ENCODE measurements at places on chromosomes 6 and 20.
A peak's percentile ranks its signal among the peaks of the same experiment; 100 is the strongest.

DNA sequence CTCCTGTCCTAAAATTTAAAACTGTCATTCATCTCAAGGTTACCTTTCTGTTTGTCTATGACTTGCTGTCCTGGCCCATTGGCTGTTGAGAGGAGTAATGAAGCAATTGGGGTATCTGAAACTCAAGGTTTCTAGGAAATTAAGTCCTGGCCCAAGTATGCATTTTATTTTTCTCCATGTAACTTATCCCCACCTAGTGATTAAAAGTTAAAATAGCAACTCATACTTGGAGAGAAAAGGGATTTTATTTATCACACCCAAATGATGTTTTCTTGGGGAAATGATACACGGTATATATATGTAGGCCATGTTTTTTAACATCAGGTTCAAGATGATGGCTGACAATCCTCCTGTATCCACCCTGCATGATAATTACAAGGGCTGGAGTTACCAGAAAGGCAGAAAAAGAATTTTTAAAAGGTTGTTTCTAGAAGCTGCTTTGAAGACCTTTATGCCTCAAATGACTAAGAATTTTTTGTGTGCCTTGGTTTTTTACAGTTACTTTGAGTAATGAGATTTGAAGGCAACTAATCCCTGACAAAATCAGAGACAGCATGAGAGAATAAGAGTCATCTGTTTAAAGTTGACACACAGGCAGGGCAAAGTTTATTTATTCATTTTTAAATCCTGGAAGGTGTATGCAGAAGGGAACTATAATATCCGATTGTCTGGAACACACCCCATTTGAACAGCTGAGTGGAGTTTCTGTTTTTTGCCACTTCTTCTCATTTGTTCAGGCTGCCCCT is 28.9 kb upstream of the C6orf58 start:
- DNase-seq: no peak

DNA sequence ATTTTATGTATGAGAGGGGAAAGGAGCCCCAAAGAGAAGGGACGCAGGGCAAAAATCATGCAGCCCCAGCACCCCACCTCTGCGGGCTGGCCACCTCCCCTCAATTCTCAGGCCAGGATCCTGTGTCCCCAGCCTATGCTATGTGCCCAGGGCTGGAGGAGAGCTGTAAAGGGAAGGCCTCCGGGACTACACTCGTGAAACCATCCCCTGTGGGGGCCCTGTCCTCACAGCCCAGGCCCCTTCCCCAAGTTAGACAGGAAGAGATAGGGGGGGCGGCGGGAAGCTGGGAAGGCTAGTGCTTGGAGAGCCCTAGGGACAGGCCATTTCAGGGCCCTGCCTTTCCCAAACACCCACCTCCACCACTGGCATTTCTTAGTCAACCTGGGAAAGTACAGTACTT is 1.4 kb upstream of the COL11A2 start:
- no peak for DNase-seq

DNA sequence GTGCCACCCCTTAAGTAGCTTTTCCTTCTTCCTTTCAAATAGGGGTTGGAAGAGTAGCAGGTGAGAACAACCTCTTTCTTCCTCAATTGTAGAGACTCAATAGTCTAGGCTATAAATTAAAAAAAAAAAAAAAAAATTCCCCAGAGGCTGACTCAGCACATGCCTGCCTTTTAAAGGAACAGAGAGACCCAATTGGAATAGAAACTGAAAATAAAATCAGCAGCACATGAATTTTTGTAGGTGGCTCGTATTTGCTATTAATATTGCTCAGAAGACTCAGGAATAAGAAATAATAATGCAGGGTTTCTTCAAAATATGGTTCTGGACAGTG is 19.3 kb downstream of the TOP1 start:
- no peak for DNase-seq

- DNase-seq: no peak
Measured at GRCh38 chr6:98672681-98673475, 161.5 kb upstream of the POU3F2 start.

- DNase-seq: no peak
Measured at GRCh38 chr6:69945192-69945591, 78.8 kb downstream of the COL19A1 start.

DNA sequence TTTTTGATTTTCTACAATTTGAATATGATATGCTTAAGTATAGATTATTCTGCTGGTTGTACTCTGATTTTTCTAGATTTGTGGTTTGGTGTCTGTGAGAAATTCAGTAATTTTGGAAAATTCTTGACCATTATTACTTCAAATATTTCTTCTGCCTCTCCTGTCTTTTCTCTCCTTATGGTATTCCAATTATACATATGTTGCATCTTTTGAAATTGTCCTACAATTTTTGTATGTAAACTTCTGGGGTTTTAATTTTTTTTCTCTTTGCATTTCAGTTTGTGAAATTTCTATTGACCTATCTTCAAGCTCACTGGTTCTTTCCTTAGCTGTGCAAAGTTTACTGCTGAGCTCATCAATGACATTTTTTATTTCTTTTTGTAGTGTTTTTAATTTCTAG is 534.4 kb upstream of the SLC35B3 start:
- no peak for DNase-seq

- DNase-seq: no peak
Measured at GRCh38 chr20:57699395-57699794, 10.4 kb downstream of the PMEPA1 start.

GRCh38 chr6:23415819-23416427 is 710.1 kb upstream of the NRSN1 start:
- DNase-seq: no peak

DNA sequence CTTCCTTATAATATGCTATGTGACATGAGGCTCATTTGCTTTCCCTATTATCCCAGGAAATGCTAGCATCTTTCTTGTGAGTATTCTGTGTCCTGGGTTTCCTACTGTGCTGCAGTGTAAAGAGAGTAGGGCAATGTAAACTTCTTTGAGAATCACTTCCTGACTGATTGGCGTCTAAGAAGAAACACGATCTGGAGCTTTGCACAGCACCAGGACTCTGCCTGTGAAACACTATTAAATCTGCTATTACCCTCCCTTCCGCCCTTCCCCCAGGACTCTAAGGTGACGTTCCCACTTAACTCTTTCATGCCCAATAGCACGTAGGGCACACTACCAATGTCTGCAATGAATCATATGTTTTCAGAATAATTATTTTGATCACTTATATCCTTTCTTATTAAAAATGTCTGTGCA is 607.3 kb upstream of the CITED2 start:
- no peak for DNase-seq

DNA sequence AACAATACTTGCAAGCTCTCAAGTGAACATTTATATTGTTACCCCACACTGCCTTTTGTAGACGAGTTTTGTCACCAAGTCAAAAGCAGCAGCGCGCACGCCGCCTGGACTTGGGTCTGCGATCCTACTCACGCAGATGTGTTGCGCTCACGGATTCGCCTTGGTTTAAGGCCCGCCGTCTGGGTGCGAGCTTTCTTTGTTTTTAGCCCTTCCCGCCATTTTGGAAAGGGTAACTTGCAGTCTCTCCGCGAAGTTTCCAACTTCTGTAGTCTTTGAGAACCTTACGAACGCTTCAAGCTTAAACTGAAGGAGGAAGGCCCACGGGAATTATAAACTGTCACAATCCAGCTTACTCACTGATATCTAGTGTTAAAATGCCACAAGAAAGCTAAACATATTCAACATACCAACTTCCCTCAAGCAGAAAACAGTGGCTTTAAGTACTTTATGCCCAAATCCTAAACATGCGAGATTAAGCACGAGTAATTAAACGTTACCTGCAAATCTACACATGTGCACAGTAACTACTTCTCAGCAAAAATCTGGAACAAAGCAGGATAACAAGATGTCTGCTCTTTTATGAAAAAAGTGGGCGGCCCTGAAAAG is 80.4 kb upstream of the BTN3A2 start:
- no peak for DNase-seq

DNA sequence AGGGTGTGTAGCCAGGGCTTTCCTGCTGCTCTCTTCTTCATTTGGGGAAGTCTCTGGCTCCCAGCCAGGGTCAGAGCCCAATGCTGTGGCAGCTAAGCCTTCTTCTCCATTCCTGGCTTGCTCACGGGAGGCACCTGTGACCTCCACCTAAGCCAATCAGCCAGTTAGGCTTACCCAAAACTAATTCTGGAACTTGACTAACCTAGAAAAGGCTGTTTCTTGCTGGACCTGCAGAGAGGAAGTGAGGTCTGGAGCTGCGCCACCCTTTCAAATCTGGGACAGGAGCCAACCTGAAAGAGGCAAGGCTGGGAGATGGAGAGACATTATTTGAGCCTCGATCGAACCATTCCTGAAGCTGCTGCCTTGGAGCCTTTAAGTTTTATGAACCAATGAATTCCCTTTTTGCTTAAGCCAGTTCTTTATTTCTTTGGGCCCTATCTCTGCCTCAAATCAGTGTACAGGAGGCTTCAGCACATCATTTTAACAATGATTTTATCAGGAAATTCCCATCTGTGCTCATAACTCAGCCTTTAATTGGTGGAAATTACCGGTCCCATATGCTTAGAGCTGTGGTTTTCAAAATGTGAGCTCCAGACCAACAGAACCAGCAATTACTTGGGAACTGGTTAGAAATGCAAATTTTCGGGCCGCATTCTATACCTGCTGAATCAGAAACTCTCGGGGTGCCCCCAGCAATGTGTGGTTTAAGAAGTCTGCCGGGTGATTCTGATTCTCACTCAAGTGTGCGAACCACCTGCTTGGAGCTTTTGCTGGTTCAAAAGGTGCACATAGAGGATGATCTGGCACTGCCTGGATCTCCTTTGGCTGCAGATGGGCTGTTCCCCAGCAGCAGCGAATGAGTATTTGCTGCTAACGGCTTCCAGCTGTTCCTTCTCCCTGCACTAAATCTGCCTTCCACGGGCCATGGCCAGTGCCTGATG is 97.4 kb upstream of the RNF24 start:
- DNase-seq: no peak

DNA sequence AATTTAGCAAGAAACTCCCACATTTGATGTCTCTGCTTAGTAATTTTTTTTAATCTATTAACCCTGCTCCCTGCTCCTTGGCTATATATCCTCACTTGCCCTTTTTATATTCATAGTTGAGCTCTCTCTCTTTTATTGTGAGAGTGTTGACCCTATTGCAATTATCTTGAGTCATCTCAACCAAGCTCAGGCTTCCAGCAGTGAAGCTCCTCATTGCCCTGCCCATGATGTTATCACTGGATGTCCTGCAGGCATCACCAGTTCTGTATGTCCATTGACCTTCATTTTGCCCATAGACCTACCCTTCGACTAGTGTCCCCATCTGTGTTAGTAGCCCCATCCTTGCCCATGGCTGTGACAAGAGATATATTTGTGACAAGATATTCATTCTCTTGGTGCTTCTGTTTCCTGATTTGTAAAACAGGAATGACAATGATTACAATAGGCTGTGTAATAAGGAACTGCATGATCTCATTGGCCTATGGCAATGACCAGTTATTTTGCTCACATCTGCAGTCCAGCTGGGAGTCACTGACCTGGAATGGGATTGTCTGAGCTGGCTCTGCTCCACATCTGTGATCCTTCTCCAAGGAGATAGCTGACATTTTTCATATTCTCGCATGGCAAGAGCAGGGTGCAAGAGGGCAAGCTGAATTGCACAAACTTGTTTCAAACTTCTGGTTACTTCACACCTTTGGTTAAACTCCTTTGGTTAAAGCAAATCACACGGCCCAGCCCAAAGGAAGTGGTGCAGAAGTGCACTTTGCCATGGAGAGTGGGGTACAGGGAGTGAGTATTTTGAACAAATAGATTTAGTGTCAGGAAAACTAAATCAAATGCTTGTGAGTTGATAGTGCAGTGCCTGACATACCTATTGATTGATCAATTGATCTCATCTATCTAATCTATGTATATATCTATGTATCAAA is 47.7 kb upstream of the CST5 start:
- DNase-seq: no peak

- DNase-seq: no peak
Measured at GRCh38 chr6:138310821-138311220, 66.9 kb upstream of the SMIM28 start.

GRCh38 chr6:149942461-149942829 is 631 bp downstream of the ULBP2 start:
- DNase-seq: no peak

- DNase-seq: no peak
Measured at GRCh38 chr6:53282741-53283140, 66.0 kb downstream of the ELOVL5 start.

GRCh38 chr20:50932691-50933280 is 1.5 kb upstream of the ADNP start:
- DNase-seq: no peak

- peak; percentile 77 for DNase-seq
Measured at GRCh38 chr6:33570806-33571636, 9.1 kb downstream of the BAK1 start.

DNA sequence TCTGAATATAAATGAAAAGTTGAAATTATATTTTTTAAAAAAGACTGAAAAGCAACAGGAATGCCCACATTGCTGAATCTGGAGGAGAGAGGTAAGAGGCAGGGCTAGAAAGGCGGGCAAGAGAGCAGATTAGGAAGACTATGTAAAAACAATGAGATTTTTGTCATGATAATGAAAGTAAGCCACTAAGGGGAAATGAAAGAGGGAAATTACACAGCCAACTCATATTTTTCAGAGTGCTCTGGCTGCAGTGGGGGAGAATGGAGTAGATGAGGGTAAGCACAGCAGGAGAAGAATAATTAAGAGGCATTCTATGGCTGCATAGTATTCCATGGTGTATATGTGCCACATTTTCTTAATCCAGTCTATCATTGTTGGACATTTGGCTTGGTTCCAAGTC is 281.9 kb downstream of the PKHD1 start:
- no peak for DNase-seq

DNA sequence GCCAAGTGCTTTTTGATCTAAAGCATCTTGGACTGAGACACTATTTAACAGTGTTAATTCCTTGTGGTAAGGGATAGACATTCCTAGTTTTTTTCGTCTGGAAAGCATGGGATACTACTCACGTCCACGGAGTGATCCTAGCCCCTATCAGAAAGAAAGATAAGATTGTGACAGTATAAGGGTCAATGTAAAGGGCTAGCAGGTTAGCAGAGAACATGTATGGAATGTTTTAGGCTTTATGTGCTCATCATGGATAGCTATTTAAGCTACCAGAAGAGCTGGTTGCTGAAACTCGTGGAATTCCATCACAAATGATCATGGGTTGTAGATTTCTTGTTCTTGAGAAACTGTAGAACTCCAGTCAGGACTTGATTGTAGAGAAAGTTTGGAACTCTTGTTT is 32.1 kb downstream of the CYB5R4 start:
- no peak for DNase-seq

DNA sequence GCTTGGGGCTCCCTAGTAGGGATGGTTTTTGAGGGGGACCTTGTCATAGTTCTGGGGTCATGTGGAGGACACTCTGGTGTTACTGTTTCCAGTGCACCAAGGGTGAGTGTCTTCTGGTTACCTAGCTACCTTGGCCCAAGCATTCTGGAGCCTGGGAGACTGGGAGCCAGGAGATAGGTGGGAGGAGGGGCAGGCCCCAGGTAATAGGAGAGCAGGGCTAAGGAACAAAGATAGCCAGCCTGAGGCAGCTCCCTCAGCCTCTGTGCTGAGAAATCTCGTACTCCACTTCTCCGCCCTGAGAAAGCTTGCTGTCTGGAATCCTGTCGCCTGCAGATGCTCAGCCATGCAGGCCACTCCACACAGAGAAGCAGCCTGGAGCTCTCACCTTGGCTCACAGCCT is 8.3 kb upstream of the ENTPD6 start:
- no peak for DNase-seq

- no peak for DNase-seq
Measured at GRCh38 chr6:147704691-147705090, 196.2 kb downstream of the SAMD5 start.

Measured in stimulated activated CD8-positive, alpha-beta memory T cell treated with anti-CD3 and anti-CD28 coated beads, Interleukin-15, amount 100 ng/mL, for 4 hours (primary cell).